T1000 (cell line): ENCODE measurements at places on chromosomes 5 and 9.

DNA sequence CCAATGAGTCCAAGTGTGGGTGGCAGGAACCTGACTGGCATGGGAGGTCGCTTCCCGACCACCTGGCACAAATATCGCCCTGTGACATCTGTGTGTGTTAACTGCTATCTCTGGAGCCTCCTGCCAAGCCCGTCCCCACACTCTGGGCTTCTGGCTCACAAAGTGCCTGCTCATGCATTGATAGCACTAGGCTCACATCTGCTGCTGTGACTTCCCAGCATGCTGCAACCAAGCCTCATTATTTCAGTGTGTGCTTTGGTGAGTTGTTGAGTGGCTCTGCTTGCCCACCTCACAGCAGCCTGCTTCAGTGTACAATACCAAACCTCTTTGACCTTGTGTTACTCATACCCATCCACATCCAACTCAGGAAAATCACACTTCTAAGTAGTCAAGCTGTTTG, 139.8 kb downstream of the APBA1 start:
- no peak for DNase-seq

DNA sequence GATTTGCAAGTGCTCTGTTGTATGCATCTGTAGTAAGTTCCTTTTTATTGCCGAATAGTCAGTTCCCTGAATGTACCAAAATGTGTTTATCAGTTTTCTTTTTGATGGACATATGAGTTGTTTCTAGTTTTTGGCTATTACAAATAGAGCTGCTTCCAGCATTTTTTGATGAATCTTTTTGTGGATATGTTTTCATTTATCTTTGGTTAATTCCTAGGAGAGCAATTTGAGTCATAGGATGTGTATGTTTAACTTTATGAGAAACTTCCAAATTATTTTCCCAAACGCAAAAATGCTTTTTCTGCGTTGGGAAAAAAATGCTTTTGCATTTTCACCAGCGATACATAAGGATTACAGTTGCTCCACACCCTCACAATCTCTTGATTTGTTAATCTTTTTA, 287.7 kb downstream of the FER start:
- no peak for DNase-seq

- DNase-seq, result peak; percentile 17
Observed at GRCh38 chr5:78985725-78986223, 664 bp upstream of the ARSB start.

DNA sequence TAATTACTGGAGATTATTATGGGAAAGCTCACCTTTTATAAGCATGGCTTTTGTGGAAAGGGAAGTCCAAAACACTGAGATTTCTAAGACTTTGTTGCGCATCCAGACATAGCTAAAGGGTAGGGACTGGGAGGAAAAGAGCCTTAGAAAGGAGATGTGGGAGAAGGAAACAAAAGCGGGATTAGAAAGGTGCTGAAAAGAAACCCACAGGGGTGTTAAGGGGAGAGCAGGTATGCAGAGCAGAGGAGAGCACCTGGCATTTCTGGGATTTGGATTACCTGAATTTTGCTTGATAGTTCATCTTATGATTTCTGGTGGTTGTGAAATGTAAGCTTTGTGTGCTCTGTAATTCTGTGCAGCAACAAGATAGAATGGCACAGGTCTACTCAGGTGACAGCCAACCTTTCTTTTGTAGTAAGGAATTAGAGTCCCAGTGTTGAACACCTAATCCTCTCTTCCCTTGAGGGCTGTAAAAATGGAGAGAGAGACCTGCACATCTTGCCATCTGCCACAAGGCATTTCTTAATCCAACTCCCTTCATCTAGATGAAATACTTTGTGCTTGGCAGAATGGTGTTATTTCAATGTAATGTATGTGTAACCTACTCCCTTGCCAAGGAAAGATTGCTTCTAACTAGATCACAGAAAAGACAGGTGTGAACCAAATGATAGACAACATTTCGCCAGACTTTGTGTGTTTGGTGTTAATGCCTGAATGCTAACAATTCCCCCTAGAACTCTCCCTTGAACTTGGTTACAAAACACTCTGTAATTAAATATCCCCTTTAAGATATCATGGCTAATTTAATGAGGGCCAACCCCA, 47.4 kb downstream of the ATPSCKMT start:
- DNase-seq, result no peak

GRCh38 chr5:68544648-68545552, 329.3 kb downstream of the PIK3R1 start:
- no peak for DNase-seq

DNA sequence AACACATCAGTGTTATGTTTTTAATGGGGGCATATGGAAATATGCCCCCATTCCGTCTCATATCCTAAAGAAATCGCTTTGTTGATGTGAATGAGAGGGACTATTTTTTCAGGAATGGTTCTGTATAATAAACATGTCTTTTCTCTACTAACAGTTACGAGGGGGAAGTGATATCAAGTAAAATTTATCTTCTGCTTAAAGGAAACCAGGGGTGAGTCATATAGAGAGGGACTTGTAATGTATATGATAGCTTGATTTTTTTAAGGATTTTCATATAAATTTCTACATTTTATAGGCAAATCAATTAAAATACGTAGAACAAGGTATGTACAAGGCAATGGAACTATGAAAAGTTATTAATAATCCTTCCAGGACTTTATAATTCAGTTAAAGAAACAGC, 207.1 kb downstream of the SEMA5A start:
- DNase-seq, result no peak

GRCh38 chr5:130151239-130151638, 247.0 kb downstream of the CHSY3 start:
- DNase-seq, result no peak

DNA sequence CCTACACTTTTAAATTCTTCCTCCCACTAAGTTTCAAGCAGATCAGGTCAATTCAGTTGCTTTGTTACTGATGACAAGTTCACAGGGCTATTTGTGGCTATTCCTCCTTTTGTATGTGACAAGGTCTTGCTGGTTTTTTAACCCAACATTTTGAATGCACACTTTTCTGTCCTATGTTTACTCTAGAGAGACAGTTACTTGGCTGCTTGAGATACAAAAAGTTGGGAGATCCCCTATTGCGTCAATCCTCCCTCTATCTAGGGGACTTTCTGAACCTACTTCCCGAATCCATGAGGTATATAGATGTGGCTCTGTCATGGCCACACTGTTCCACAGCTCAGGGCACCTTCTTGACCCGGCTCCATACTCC, 386.7 kb downstream of the NTRK2 start:
- DNase-seq, result no peak

DNA sequence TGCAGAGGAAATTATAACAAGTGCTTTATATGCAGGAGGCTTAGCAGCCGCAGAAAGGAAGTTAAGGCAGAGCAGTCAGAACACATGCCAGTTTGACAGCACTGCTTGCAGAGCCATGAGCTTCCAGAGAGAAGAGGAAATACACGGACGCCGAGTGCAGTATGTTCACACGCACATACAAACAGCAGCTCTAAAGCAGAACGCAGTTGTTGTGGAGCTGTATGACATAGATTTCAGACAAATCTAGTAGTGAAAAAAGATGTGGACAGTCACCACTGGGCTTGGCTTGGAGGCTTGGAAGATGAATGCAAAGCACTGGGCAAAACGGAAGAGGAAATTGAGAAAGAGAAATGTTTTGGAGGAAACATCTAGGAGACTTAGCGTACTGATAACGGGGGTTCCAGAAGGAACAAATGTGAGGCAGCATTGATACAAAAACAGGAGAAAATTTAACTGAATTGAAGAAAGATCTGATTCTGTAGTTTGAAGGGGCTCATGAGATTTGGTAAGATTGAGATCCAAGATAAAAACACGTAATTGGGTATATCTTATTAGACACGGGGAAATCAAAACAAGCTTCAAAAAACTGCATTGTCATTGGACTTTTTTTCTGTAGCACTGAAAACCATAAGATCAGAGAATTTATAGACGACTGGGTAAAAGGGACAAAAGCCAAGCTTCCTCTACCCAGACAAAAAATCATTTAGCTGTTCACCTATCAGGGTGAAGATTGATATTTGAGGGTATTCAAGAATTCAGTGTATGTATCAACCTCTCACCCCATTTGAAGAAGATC, 19.6 kb upstream of the ROPN1L start:
- no peak for DNase-seq

GRCh38 chr5:1437226-1437829, 7.9 kb downstream of the SLC6A3 start:
- DNase-seq, result no peak

DNA sequence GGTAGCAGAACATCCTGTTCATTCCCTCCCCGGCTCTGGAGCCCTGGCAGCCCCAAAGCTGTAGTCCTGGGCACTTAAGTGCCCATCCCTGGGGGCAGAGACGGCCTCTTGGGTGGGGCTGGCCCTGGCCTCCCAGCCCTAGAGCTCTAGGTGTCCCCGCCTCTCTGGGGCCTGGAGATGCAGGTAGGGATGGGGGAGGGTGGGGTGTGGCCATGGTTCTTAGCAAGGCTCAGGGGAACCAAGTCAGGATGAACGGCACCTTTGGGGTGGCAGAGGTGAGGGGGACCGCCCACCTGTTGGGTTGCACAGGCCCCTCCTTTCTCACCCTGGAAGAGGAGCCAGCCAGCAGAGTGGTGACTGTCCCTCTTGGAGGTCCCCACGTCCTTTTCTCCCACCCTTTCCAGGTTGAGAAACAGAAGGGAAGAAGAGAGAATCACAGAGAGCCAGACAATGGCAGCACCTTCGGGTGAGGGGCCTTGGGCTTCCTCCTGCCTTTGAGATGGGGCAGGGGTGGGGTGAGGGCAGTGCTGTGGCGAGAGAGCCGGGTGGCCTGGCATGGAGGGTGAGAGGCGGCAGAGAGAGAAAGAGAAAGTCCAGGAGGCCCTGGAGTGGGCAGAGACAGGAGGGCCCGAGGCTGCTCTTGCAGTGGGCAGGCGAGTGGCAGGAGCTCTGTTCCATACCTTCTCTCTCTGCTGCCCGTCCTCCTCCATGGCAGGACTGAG, 2.3 kb downstream of the CRAT start:
- no peak for DNase-seq

DNA sequence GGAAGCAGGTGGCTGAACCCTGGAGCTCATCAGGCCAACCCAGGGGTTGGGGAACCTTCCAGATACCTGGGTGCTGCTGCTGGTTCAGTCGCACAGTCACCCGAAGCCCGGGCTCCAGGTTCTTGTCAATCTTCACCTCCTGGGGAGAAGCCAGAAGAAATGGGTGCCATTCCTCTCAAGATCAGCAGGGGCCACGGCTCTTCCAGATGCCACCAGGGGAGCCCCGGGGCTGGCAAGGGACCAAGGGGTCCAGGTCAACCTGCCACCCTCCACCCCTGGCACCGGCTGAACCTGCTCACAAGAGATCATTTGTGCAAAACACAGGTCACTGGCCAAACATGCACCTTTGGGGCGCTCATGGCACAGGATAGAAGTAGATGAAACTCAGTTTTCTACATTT, 4.7 kb downstream of the SPOUT1 start:
- no peak for DNase-seq

DNA sequence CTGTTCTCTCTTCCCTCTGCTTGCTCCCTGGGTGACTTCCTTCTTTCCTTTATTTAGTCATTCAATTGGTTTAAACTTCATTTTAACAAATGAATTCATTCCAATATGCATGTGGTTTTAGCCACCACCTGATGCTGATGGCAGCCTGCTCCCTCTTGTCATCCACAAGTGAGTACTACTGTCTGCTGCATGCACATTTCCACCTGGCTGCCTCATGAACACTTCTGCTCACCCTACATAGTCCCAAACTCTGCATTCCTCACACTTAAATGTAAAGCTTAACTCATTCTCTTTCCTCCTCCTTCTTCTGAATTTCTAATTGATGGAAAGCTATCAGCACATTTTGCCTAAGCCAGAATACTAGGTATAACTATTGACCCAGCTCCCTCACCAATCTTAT, 184.7 kb upstream of the ZNF462 start:
- no peak for DNase-seq

- DNase-seq, result no peak
Observed at GRCh38 chr5:118651002-118651401, 337.3 kb downstream of the DTWD2 start.

GRCh38 chr9:130200038-130200849, 28.0 kb downstream of the NCS1 start:
- no peak for DNase-seq

DNA sequence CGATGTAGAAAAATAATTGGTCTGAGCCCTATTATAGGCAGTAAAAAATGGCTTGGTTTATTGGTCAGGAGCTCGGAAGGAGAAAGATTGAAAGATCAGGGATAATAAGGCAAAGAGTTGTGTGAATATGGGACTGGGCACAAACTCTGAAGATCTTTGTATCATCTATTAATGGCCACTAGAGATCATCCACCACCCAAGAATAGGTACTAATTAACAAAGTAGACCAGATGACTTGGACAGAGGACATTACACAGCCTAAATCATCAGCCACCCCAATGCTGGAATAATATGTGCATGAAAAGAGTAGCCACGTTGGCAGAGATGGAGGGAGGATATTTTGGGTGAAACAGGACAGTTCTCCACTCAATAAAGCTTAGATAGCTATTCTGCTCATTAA, 364.1 kb downstream of the EFNA5 start:
- DNase-seq, result no peak

GRCh38 chr5:135396459-135397055, 2.5 kb downstream of the MACROH2A1 start:
- no peak for DNase-seq

DNA sequence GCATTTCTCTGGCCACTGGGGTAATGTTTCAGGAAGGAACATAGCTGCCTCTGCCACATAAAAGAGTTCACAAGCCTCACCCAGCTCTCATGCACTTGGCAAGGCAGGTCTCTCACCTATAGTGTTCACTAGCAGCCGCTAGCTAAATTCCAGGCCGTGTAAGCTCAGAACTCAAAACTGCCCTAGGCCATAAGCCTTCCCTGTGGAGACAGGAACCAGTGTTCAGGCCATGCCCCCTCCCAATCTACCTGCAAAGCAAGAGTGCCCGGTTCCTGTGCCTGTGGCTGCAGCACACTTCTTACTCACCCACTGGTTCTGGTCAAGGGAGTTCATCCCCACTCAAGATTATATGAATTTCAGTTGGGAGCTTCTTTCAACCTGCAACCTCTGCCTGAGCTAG, 60.7 kb upstream of the ZNF169 start:
- DNase-seq, result no peak

DNA sequence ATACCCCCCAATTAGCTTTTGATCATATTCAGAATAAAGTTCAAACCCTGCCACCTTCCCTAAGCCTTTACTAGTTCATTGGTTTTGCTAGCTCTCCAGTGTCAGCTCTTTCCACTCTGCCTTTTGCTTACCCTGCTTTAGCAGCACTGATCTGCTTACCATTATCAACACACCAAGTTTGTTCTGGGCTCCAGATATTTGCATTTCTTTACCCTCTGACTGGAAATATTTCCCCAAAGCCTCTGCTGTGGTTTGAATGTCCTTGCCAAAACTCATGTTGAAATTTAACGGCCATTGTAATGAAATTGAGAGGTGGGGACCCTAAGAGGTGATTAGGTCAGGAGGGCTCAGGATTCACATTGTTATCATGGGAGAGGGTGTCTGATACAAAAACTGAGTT, 99.5 kb downstream of the GCNT1 start:
- DNase-seq, result no peak

- no peak for DNase-seq
Observed at GRCh38 chr5:174877987-174878386, 153.6 kb downstream of the MSX2 start.

- DNase-seq, result no peak
Observed at GRCh38 chr9:6014670-6015270, 654 bp downstream of the RANBP6 start.

GRCh38 chr9:5922192-5922591, 31.5 kb downstream of the MLANA start:
- no peak for DNase-seq

- no peak for DNase-seq
Observed at GRCh38 chr9:14027116-14027800, 286.7 kb downstream of the NFIB start.
